ENCODE measurements at places on chromosomes 5 and 9.

DNA sequence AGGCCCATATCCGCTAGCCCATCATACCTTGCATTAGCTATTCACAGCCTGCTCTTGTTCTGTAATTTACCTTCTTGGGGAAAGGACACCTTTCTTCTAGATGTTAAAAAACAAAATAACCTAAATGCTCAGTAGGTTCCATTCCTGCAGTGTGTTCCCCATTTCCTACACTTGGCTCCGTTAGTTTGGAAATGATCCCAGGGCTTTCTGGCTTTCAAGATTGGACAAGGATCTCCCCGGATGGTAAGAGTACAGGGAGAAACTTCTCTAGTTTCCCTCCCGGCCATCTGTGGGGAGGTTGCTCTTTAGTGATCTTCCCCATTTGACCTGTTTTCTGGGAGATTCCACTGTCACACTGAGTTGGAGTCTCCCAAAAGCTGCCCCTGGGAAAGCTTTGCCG, 27.3 kb upstream of the STC2 start:
- DNase-seq = no peak

DNA sequence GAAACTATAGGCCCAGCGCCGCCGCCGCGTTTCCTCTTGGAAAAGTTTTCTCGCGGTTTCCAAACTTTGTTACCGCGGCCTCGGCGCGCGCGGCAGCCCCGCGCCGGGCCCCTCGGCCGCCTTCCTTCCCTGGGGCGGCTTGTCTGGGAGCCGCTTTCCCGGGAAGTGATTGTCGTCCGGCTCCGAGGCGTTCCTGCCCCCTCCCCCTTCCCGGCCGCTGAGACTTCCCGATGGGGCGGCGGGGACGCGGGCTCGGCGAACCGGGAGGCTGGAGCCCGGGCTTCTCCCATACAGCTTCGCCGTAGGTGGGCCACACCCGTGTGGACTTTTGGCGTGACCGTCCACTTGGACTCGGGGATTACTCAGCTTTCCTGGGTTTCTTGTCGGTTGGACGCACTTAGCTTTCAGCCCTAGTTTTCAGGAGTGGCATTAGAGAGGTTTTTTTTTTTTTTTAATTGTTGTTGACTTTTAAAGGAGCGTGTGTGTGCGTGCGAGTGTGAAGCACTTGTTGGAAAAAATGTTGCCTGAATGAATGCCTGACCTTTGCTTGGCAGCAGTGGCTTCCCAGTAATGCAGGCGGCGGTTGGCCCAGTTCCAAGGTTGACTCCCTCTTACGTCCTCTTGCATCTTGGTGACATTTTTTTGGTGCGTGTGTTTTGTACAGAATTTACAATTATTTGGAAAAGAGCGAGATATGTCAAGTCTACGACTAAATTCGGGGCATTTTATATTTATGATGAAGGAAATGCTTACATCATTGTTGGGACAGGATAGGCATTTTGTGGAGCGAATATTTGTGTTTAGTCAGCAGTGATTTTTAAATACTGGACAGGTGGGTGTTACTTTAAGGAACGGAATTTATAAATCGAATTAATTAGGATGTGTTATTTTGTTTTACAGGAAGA, 821 bp downstream of the CTNNA1 start:
- peak; percentile 94 for DNase-seq

GRCh38 chr5:98774192-98775033, 950 bp downstream of the RGMB start:
- peak; percentile 84 for DNase-seq

GRCh38 chr5:177378884-177379883, 5.0 kb upstream of the SLC34A1 start:
- DNase-seq = no peak

GRCh38 chr5:74055486-74056106, 429.6 kb downstream of the ARHGEF28 start:
- DNase-seq = no peak

- DNase-seq = no peak
Observed at GRCh38 chr5:25128606-25129005, 483.8 kb upstream of the CDH10 start.

DNA sequence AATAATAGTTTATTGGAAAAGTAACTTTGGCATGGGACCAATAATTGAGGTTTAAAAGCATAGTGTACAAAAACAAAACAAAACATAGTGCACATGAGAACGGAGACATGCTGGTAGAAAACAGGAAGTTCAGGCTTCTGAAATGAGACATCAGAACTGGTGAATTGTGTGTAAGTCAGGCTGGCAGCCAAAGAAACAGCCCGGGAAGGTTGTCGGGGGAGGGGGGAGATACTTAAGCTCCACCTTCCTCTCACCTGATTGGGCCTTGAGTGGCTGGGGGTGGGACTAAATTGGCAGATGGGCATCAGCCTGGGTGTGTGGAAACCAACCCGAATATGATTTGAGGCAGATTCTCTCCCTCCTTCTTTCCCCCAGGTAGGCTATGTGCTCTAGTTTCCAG, 256.3 kb downstream of the SMARCA2 start:
- no peak for DNase-seq

DNA sequence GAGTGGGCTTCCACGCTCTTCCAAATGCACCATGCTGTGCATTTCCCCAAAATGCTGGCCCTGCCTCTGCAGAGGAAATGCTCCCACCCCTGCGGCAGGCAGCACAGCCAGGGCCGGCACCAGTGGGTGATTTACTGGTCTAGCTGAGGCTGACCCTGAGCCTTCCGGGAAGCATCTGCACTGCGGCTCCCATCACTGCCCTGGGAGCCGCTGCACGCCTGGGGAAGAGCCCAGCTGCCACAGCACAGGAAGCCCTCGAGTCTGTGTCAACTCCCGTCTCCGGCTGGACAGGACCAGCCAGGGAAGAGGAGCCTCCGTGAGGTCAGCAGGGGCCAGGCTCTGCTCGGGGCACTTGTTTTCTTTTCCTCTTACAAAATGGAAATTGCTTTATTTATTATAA, 25.1 kb upstream of the EEIG1 start:
- DNase-seq = peak; percentile 75

- DNase-seq = peak; percentile 41
Observed at GRCh38 chr5:81825237-81825636, 74.3 kb upstream of the SSBP2 start.

DNA sequence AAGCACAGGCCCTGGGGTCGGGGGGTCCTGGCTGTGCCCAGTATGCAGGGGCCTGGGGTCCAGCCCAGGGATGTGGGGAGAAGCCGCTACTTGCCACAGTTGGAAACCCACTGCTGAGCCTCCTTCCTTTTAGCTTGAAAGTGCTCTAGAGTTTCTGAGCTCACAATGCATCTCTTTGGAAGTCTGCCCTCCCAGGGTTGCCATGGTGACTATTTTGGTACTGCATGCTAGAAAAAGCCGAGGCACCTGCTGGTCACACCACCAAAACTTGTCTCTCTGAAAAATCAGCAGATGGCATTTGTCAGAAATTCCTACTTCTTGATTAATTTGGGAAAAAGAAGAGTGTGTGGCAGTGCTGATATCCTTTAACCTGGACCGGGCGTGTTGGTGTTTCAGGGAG, 151.8 kb downstream of the SEC61B start:
- no peak for DNase-seq

GRCh38 chr5:130541617-130542221, 623.3 kb downstream of the HINT1 start:
- no peak for DNase-seq

GRCh38 chr5:61754792-61755191, 422.7 kb downstream of the ZSWIM6 start:
- DNase-seq = no peak

DNA sequence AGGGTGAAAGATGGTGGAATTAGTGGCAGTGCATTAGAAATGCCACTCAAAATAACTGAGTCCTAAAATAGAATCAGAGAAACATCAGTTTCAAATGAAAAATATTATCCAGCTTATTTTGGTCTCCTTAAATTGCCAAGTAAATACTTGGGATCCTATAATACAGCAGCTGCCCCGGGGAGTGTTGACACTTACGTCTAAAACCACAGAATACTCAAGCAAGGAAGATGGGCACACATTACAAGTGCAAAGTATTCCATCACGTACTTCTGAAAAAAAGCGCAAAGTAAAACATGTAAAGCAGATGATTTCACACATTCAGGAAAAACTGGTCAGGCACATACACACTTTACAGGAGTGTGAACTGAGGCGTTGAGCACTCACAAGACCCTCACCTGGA, 2.4 kb upstream of the ARHGEF37 start:
- no peak for DNase-seq

GRCh38 chr5:93245226-93245625, 335.8 kb downstream of the NR2F1-AS1 start:
- DNase-seq = no peak

DNA sequence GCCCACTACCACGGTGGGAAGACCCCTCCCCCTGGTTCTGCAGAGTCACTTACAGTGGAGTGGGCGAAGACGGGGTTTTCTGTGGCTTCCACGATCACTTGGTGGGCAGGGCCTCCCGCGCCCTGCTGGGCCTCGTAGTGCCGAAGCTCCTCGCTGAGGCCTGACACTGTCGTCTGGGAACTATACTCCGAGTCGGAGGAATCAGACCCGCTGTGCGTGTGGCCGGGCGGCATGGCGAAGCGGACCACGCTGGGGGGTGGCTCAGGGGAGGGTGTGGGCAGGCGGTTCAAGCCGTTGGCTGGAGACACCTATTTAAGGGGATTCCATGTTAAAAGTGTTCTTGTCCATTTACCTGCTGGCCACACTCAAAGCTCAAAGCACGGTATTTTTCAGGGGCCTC, 67.8 kb downstream of the PTCH1 start:
- DNase-seq = peak; percentile 1

DNA sequence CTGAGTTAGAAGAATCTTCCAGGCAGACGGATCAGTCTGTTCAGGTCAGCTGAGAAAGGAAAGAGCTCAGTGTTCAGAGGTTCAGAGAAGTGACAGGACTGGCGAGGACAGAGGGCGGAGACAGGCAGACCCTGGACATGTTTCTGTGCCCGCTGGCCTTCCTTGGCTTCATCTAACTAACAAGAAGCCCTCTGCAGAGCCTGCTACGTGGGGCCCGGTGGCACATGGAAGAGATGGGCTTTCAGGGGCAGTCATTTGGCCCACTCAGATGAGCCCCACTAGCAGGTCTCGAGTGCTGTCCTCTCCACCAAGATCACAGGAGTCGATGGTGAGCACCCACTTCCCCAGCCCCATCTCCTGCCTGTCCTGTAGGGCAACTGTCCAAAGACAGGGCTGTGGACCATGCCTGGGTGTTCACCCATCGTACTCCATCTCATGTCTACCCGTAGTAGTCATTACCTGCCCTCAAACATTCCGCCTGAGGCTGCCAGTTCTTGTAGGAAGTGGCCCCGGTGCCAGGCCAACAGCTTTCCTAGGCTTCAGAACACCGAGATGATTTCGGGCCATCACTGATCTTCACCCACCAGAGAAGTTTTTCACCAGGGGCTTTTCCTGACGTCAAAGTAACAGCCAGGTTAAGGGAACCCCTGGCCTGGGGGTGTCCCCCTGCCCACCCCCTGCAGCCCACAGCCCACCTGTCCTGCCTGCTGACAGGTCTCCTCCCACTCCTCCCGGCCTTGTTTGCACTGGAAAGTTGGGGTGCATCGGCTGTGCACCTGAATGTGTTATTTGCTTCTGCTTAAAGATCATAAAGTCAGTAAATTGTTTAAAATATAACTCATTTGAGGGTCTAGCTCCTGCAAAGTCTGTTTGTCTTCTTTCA, 14.0 kb downstream of the IRX2 start:
- no peak for DNase-seq

GRCh38 chr5:6090079-6090654, 288.2 kb downstream of the MED10 start:
- no peak for DNase-seq

GRCh38 chr9:121024237-121024636, 25.8 kb downstream of the C5 start:
- no peak for DNase-seq

DNA sequence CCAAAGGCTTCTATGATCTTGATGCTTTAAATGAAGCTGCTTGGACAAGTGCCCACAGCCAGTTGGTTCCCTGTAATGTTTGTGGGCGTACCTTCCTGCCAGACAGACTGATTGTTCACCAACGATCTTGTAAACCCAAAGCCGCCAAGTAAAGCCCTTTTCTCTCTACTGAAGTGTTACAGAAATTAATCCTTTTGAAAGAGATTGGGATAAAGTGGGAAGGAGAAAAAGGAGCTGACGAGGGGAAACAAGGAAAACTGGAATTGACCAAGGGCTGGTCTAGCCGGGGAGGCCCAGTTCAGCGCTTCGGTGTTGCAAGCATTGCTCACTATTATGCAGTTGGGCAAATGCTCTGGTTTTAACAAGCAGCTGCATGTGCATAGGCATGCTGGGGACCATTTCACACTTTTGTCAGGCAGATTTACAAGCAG, 53.2 kb downstream of the ZNF474 start:
- DNase-seq = peak; percentile 72

DNA sequence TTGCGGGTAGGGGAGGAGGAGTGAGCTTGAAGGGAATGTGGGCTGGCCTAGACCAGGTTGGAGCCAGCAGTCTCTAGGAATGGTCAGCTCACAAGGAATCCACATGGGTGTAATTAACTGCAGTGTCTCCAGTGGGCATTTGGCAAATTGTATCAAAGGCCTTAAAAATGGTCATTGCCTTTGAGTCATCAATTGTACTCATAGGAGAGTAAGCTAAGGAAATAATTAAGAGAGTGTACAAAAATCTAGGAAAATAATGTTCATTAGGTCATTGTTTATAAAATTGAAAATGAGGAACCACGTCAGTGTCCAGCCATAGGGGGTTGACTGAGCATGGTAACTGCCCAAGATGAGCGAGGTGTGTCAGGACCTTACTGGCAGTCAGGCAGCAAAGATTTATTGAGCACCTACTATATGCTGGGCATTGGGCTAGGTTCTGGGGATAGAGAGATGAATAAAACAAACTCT, 29.8 kb upstream of the RPL26L1 start:
- no peak for DNase-seq

DNA sequence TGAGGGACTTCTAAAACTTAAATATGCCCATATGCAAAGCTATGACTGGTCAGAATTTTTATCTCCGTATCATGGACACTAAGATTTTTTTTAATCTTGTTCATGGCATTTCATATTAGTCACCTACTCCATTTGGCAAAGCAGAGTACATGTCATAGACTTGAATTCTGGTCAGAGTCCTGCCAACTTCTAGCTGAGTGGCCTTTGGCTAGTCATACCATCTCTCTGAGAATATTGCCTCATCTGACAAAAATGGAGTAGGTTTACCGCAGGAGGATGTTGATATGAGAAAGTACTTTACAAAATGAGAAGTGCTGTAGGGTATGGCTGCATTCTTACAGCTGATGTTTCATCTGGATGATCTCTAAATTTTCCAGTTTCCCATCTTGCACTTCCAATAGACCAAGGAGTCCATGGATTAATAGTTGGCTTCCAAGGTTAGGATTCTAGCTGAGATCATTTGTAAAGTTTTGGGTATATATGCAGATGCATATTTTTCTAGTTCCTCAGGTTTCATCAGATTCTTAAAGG, 150.8 kb upstream of the NR3C1 start:
- DNase-seq = no peak

- DNase-seq = no peak
Observed at GRCh38 chr5:87243161-87243844, 24.4 kb upstream of the RASA1 start.

GRCh38 chr5:141560151-141560550, 58.6 kb downstream of the DIAPH1 start:
- DNase-seq = no peak

Measured in femur (tissue), 1 donor.